A549 (cell line): ENCODE measurements at places on chromosomes 11 and 22.

GRCh38 chr11:103812680-103813079, 223.8 kb upstream of the DDI1 start:
- DNase-seq = no peak

GRCh38 chr11:129372609-129373488, 2.8 kb upstream of the BARX2 start:
- no peak for DNase-seq

- no peak for DNase-seq
Observed at GRCh38 chr11:110186867-110187266, 93.7 kb downstream of the ZC3H12C start.

GRCh38 chr11:113615773-113616172, 90.3 kb downstream of the TMPRSS5 start:
- DNase-seq = no peak

DNA sequence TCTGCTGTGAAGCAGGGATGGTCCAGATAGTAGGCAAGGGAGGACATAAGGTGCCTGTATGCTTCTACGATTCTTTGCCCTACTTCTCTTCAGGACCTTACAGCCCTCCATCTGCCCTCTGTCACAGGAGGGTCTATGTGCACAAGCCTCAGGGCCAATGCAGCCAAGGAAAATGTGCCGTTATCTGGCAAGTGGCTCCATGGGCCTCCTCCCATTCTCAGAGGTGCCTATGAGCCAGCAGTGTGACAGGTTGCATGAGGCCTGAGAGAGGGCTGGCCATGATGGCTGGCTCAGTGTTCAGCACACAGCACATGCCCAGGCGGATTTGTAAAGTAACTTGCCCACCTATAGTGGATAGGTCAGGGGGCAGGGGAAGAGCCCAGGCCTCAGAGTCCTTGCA, 51.3 kb upstream of the SUSD2 start:
- no peak for DNase-seq
